ENCODE measurements at places on chromosomes 12 and 14.
A peak's percentile ranks its signal among the peaks of the same experiment; 100 is the strongest.

- DNase-seq = no peak
These were observed 65.2 kb upstream of the PDZRN4 start for GRCh38 chr12:41122894-41123293.

GRCh38 chr14:97832776-97833175 is 1035.6 kb downstream of the VRK1 start:
- no peak for DNase-seq

- DNase-seq = no peak
These were observed 391.8 kb downstream of the BMP4 start for GRCh38 chr14:53564870-53565269.

DNA sequence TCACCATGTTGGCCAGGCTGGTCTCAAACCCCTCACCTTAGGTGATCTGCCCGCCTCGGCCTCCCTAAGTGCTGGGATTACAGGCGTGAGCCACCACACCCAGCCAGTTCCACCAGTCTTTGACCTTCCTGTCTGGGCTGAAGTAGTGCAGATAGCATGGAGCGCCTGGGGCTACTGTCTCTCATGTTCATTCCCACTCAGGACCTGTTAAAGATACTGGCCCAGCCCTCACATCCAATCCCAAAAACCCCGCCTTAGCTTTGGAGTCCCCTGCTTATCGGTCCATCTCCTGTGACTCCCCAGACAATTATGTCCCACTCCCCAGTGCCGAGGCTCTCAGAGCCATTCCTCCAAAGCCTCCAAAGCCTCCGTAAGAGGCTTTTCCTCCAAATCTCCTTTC is 12.0 kb upstream of the CELA1 start:
- DNase-seq = no peak

DNA sequence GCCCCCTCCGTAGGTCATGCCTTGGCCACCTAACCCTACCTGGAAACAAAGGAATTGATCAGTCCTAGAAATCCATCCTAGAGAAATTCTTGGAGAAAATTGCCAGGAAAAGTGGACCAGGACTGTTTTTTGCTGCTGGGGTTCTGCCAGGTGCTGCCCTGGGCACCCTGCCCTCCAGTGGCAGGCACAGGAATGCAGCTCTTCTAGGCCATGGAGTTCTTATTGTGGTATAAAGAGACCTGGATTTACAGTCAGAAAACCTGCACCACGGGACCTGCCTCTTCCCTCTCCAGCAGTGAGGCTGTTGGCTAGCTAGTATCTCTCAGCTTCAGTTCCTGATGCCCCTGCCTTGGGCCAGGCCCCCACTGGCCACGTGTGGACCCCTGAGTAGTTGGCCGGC is 59.7 kb downstream of the SLC24A4 start:
- no peak for DNase-seq

GRCh38 chr14:21162081-21162480 is 6.2 kb upstream of the OR5AU1 start:
- no peak for DNase-seq

DNA sequence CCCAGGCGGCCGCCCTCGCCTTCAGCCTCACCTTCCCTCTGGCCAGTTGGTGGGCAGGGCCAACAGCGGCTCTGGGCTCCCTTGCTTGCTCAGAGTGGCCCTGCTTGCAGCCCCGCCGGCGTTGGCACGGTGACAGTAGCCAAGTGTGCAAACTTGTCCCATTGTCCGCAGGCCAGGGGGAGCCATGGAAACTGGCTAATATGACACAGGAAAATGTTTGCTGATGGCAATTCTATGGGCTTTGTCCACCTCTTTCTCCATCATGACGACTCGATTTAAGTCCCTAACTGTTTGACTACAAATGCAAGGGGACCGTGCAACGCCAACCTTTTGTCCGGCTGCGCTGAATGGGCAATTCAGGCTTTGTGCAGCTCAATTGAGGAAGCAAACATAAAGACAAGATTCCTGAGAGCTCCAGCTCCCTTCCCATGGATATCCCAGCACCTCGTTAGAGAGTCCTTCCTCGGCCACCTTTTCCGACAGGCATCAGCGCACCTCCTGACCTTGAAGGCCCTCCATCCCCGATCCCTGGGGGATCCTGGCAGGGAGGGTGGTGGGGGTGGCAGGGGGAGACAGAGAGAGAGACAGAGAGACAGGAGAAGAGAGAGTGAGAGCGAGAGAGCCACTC is 785 bp upstream of the FAM181A start:
- DNase-seq = no peak

DNA sequence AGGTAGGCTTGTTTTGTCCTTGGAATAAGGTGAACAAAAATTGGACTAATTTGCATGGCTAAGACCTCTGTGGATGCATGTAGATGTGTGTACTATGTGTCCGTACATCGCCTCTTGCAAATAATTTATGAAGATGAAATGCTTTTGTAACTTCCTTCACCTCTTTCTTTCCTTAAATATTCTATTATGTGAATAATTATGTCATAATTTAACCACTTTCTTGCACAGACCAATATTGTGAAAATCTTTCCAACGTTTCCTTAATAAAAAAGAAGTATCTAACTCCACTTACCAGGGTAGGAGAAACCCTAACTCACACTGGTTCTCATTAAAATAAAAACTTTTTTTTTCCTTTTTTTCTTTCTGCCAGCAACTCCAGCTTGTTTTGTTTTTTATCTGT is 4.0 kb downstream of the NANOG start:
- no peak for DNase-seq

GRCh38 chr12:34626363-34627157 is 604.3 kb downstream of the ALG10 start:
- DNase-seq = no peak

DNA sequence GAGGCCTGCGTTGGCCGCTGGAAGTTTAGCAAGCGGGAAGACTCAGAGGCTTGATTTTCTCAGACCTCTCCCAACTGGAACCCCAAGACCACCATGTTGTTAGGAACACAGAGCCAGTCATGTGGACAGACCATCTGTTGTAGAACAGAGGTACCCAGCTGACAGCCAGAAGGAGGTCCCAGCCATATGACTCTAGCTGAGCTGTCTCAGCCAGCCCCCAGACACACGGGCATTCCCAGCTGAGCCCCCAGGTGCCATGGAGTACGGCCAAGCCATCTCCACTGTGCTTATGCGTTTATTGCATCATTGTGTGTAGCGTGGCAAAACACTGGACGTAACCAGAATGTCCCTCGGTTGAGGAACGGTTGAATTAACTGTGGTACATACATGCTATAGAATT is 421.9 kb downstream of the TMEM132D start:
- no peak for DNase-seq

DNA sequence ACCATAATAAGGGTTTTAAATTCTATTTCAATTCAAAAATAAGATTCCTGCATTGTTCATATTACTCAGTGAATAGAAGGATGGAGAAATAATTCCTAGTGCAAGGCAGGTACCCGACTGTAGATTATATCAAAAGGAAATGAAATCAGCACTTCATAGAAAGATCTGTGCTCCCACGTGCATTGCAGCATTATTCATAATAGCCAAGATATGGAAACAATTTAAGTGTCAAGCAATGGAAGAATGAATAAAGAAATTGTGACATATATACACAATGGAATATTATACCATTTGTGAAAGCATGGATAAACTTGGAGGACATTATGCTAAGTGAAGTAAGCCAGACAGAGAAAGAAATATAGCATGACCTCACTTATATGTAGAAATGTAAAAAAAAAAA is 53.8 kb downstream of the SLC6A15 start:
- DNase-seq = no peak

GRCh38 chr12:69540987-69541386 is 44.3 kb upstream of the CCT2 start:
- DNase-seq = no peak

GRCh38 chr14:89858089-89858488 is 96.4 kb downstream of the EFCAB11 start:
- DNase-seq = no peak

DNA sequence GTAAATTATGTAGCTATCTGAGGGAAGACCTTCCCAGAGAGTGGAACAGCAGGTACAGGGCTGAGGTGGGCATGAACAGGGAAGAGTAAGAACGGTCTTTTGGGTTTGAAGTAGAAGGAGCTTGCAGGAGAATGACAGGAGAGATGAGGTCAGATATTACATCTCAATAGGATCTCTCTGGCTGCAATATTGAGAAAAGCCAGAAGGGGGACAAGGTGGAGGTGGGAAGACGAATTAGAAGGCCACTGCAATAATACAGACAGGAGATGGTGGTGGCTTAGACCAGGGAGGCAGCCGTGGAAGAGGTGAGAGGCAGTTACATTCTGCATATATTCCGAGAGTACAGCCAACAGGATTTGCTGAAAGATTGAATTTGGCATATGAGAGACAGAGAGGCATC is 310.2 kb downstream of the APAF1 start:
- DNase-seq = no peak

- DNase-seq = peak; percentile 61
These were observed 220.2 kb upstream of the BTG1 start for GRCh38 chr12:92365836-92366235.

GRCh38 chr12:10130042-10130441 is at the start of gene CLEC7A:
Gene CLEC7A (minus strand): TSS chr12:10130199. CDS start chr12:10130082, 117 bp downstream.
- no peak for DNase-seq

GRCh38 chr12:129827866-129828384 is 75.9 kb downstream of the TMEM132D start:
- no peak for DNase-seq

- DNase-seq = no peak
These were observed 32.7 kb upstream of the RIN3 start for GRCh38 chr14:92480856-92481255.

DNA sequence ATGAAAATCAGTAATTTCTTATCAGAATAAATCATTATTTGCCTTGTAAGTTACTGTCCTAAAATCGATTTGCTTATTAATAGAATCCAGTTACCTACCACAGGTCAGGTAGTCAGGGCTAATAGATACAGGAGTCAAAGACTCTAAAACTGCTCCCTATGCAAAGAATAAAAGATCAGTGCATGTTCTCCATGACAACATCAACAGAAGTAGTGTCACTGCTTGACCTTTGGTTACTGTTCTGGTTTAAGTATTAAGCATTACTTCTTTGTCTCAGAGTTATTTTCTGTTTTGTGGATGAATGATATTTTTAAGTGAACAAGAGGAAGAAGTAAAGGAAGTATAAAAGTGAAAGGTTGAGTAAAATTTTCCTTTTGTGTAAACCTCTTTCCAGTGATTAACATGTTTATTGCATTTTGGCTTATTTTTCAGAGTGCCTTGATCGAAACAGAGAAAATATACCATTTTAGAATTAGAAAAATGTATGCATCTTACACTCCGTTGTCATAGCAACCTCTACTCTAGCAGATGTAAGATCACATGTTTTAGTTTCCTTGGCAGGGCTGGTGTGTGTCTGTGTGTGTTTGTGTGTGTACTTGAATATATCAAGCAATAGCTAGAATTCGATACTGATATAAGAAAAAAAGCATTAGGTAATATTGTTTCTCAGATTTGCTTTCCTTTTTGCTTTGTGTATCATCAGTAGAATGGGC is 44.7 kb downstream of the ABCD2 start:
- no peak for DNase-seq

DNA sequence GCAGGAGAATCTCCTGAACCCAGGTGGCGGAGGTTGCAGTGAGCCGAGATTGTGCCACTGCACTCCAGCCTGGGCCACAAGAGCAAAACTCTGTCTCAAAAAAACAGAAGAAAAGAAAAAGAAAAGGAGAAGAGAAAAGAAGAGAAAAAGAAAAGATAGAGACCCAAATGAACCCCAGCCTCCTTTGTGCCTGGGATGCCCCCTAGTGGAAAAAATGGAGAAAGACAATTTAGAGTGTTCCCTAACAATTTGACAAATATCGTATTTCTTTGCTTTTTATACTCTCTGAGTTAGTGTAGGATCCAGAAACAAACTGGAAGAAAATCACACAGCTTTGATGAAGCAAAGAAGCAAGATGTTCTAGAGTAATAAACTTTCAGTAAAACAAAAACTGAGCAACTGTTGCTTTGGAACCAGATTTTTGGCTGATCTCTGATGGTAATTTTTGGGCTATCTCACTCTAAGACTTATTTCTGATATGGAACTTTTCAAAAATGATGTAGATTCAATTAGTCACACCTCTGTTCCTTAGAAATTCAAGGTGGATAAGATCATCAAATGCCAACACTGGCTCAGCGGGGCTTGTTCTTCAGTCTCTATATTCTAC is 18.6 kb upstream of the PRKAB1 start:
- DNase-seq = peak; percentile 52

- DNase-seq = no peak
These were observed 171.7 kb upstream of the RTL1 start for GRCh38 chr14:101075025-101075800.

DNA sequence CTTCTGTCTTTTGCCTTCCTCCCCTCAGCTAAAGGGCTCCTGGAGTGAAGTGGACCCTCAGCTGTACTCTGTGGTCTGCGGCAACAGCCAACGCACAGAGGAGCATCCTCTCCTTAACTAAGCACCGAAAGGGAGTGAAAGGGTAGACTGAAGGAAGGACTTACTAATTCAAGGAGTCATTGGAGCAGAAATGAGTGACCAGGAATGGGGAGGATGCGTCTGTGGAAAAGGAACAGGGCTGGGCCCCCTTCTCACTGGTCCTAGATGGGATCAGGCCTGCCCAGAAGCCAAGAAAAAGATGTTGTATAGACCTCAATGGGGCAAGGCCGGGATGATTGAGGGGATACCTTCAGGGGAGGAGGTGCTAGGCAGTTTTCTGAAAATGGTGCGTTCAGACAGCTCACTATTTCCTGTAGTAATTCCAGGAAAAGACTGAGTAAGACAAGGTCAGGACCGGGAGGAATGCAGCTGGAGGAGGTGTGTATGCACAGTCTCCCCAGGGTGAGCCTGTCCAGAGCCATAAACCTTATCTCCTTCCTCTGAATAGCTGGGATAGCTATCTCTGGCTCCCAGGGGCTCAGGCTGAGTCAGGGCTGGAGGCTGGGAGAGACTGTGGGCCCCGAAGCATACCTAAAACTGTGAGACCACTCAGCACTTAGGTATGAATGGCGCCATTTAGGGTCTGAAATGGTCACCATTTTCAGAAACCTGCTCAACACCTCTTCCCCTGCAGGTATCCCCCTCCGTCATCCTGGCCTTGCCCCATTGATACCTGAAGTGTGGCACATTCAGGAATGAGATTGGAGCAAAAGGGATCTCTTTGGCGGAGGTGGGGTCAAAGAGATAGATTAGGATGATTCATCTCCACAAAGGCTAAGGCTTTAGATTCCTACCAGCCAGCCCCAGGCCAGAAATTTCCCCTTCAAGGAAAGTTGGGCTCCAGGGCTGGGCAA is 20.2 kb upstream of the KRT8 start:
- DNase-seq = no peak

DNA sequence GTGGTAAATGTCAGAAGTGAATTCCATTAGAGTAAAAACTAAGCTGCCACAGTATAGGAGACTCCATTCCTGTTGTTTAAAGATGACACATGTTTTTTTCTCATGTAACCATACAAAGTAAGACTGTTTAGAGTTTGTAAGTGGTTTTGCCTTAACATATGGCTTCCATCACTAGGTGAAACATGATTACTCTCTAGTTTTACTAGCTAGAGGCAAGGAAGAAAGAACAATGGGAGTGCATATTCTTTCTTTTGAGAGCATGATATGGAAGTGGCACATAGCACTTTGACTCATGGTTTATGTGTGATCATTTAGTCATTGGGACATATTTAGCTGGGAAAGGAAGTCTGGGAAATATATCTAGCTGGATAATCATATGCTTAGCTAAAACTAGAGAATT is 7.7 kb downstream of the ATF7IP start:
- peak; percentile 20 for DNase-seq

Data from COLO829 (cell line).